Stimulated activated CD4-positive, alpha-beta T cell treated with anti-CD3 and anti-CD28 coated beads, Interleukin-2, amount 100 ng/mL, for 4 hours (primary cell): ENCODE measurements at places on chromosomes 16 and 17.

- DNase-seq = peak; percentile 43
Measured at GRCh38 chr17:76772842-76773525, 35.1 kb downstream of the MFSD11 start.

GRCh38 chr16:85800321-85800669, 800 bp downstream of the COX4I1 start:
- DNase-seq = no peak

GRCh38 chr16:53757971-53758609, 54.1 kb downstream of the FTO start:
- no peak for DNase-seq

DNA sequence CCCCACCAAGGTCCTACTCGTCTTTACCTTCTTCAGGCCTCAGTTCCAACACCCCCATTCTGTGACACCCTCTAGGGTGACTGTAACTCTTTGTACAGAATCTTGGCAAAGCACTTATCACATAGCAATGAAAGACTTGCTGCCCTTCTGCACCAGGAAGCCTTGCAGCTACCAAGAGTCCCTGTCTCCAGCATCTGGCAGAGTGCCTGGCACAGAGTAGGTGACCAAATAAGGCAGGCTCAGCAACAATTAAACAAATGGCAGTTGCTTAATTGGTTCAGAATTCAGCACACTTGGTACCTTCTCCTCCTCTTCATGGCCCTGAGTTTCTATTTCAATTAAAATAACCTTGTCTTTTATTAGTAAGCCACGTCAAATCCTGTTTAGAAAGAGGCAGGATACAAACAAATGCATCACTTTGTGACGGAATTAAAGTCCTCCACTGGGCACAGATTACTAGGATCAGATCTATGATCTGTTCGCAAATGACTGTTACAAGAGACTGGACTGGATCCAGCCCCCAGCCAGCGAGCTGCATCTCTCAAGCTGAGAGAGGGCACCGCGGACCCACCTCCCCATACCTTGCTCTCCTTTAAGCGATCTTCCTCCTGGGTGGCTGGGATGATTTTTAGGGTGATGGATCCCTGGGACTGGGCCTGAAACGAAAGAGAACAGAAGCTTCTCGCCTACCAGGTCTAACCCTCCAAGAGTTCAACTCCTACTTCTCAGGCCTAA, 9.4 kb downstream of the MPP3 start:
- no peak for DNase-seq

DNA sequence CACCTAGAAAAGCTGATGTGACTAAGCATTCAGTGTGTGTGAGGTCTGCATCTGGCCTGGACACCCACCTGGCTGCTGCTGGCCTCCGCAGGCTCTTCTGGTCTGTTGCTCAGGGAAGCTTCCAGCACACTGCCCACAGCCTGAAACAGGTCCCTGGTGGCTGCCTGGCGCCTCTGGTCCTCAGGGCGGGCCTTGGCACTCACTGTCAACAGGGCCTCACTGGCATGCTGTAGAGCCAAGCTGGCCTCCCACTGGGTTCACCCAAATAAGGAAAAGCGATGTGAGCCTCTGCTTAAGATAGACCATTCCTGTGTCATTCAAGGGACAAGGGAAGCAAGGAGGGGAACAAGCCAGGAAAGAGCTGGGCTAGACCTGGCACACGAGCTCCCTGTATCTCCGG, 70.6 kb upstream of the BCO1 start:
- DNase-seq = no peak

- no peak for DNase-seq
Measured at GRCh38 chr16:67723151-67723910, 4.2 kb upstream of the GFOD2 start.

GRCh38 chr16:10312008-10312407, 73.9 kb upstream of the ATF7IP2 start:
- DNase-seq = no peak

DNA sequence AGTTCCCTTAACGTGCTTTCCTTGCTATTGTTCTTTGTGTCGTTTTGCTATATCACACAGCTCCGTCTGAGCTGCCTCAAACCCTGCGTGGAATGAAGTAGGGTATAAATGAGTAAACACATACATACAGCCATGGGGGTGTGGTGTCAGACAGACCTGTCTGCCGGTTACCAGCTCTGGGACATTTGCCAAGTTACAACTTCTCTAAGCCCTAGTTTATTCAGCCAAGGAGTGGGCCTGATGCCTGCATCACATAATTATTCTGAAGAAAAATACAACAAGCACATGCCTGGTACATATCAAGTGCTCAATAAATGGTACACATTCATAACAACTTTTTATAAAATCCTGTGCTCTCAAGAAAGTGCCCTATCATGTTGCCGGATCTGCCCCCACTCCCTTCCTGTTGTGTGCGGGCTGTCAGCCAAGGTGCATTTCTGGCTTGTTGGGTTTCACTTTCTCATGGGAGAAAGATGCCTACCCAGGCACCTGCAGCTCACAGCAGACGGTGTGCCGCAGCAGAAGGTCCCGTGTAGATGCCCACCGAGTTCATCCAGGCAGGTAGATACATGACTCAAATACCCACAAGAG, 30.5 kb downstream of the SMPD3 start:
- peak; percentile 67 for DNase-seq

DNA sequence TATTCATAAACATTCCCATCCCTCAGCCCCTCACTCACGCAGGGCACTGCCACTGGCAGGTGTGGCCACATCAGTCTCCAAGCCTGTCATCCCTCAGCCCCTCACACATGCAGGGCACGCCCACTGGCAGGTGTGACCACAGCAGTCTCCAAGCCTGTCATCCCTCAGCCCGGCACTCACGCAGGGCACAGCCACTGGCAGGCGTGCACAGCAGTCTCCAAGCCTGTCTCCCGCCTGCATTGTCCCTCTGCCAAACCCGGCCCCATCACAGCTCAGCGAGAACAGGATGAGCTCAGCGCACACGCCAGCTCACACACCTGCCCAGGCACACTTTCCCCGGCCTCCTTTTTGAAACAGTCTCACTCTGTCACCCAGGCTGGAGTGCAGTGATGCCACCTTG, 11.4 kb upstream of the KREMEN2 start:
- no peak for DNase-seq

DNA sequence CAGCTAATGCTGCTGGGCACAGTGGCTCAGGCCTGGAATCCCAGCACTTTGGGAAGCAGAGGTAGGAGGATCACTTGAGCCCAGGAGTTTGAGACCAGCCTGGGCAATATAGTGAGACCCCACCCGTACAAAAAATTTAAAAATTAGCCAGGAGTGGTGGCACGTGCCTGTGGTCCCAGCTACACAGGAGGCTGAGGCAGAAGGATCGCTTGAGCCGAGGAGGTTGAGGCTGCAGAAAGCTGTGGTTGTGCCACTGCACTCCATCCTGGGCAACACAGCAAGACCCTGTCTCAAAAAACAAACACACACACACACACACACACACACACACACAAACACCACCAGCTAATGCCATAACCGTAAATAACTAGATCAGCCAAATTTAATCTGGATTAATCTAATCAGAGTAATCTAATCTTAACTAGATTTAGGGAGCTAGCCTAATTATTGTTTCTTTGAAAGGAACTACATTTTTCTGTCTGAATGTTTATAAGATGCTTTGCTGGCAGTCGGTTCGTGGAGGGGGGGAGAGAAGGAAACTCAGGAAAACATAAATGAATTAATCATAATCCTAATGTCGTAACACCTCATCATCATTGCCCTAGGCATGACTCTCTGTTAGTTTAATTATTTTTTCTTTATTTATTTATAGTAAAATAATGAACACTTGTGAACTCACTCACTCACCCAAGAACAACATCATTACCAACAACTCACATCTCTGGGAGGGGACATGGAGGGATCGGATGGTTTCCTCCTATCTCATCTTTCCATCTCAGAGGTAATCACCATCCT, 12.5 kb upstream of the RBBP6 start:
- no peak for DNase-seq

DNA sequence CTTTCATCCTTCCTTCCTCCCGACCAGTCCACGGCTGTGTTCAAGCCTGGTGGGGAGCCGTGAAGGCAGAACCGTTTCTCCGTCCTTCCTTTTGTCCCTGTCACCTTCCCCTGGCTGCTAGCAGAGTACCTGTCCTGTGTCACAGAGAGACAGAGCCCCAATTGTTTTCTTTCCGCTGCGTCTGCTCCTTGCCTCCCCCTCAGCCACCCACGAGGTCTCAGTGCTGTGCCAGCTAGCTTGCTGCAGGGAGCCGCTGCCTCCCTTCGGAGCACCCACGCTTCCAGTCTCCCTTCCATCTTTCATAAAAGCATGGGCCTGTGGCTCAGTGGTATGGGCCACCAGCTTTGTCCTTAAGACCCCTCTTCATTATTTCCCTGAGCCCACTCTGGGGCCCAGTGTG, 62.2 kb downstream of the MPRIP start:
- DNase-seq = no peak

DNA sequence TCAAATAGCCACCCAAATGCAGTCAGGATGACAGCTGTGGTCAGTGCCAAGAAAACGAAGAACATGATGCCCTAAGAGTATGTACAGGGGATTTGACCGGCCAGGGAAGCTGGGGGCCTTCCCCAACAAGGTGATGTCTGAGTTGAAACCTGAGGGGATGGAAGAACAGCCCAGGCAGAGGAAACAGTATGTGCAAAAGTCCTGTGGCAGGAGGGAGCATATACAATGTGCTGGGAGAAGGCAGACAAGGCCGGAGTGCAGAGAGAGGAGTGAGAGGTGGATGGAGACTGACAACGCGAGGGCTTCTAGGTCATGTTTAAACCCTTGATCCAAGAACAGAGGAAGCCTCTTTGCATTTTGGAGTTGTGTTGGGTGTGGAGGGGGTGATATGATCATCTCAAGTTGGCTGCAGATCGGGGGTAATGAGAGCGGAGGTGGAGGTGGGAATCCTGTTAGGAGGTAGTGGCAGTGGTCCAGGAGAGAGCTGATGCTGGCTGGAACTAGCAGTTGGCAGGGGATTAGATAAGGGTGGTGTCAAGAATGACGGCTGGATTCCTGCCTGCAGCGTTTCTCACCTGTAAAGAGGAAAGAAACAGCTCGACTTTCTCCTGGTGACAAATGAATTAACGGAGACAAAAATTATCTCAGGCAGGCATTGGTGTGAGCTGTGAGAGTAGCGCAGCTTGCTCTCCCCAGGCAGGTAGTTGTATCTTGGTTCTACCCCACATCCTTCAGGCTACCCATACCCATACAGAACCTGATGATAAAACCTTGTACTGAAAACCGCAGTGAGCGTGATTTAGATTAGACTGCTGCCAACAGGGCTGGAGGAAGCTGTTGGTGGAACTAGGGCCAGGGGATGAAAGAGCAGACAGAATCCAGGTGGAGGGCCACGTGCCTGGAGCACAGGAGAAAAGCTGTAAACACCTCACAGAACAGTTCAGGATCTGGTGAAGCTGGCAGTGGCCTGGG, 37.2 kb upstream of the NGFR start:
- DNase-seq = no peak

- no peak for DNase-seq
Measured at GRCh38 chr17:72507370-72507769, 386.6 kb downstream of the SOX9 start.

- DNase-seq = peak; percentile 50
Measured at GRCh38 chr17:7133424-7133823, 18.8 kb upstream of the ASGR2 start.

- DNase-seq = no peak
Measured at GRCh38 chr16:1208239-1208830, 16.7 kb downstream of the TPSG1 start.

- peak; percentile 28 for DNase-seq
Measured at GRCh38 chr16:8962393-8963009, 1.2 kb downstream of the USP7 start.

DNA sequence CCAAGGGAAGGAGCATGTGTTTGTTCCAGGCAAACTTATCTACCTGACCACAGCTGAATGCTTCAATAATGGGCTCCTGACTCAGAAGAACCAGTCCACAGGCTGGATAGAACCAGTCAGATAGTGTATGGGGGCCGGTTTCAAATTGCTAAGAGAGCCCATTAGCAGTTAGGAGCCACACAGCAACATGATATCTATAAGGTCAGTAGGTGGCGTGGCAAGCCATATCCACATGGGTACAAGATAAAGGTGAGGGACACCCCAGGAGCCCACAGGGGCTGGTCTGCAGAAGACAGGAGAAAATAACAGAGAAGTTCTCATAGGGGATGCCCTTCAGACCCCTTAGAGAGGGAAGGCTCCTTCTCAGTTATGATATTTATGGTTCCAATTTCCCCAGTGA, 31.6 kb upstream of the CDRT15 start:
- no peak for DNase-seq

GRCh38 chr17:11736613-11737312, 138.5 kb downstream of the DNAH9 start:
- no peak for DNase-seq

- no peak for DNase-seq
Measured at GRCh38 chr17:1073241-1073962, 76.5 kb downstream of the TIMM22 start.

- DNase-seq = no peak
Measured at GRCh38 chr16:12801511-12802042, 2.1 kb downstream of the CPPED1 start.

DNA sequence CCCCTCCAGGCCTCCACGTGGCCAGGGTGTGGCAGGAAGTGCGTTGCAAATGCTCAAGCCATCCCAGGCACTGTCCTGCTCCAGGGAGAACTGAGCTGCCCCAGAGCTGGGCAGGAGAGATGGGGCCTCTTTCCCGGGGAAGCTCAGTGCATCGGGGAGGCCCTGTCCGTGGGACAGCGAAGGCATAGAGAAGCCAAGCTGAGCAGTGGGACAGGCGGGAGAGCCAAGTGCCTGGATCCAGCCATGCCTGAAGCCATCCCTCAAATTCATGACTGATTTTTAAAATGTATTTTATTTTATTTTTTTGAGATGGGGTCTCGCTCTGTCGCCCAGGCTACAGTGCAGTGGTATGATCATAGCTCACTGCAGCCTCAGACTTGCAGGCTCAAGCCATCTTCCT, 25.4 kb upstream of the SSTR5 start:
- no peak for DNase-seq

GRCh38 chr17:19533036-19533717, 477 bp upstream of the SLC47A1 start:
- DNase-seq = no peak

- no peak for DNase-seq
Measured at GRCh38 chr16:88329726-88330700, 52.7 kb upstream of the ZNF469 start.

- peak; percentile 56 for DNase-seq
Measured at GRCh38 chr16:84952335-84953189, 58.8 kb downstream of the ZDHHC7 start.

DNA sequence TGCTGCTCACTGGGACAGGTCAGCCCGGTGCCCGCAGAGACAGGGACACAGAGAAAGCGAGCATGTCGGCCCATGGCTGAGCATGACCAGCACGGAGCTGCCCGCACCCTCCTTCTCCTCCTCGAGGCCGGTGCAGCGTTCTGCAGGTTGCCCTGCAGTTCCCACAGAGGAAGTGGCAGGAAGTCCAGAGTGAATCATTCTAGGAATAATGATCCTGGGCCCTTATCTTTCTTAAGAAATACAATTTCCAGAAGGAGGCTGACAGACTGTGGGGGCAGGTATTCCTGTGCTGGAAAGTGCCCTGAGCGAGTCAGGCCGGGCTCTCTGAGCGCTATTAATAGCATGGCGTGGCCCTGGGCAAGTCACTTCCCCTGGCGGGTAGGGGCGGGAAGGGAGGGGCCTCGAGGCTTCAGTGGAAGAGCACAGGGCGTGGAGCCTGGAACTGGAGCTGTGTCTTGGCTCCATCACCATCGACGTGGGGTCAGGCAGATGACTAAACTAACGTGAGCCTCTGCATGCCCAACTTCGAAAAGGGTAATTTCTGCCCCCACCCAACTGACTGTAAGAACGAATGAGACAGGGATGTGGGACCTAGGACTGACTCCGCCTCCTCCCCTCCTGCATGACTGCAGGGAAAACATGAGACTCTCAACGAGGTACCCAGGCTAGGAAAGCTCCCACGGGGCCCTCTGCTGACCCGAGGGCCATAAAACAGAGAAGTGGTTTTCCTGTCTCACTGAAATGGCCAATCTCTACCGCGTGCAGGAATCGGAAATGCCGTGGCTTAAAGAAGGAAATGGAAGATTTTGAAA, 9.8 kb downstream of the TMEM204 start:
- DNase-seq = peak; percentile 53
